ENCODE measurements at places on chromosomes 5 and 9.

GRCh38 chr5:138000102-138000723, 32.7 kb downstream of the FAM13B start:
- no peak for DNase-seq

DNA sequence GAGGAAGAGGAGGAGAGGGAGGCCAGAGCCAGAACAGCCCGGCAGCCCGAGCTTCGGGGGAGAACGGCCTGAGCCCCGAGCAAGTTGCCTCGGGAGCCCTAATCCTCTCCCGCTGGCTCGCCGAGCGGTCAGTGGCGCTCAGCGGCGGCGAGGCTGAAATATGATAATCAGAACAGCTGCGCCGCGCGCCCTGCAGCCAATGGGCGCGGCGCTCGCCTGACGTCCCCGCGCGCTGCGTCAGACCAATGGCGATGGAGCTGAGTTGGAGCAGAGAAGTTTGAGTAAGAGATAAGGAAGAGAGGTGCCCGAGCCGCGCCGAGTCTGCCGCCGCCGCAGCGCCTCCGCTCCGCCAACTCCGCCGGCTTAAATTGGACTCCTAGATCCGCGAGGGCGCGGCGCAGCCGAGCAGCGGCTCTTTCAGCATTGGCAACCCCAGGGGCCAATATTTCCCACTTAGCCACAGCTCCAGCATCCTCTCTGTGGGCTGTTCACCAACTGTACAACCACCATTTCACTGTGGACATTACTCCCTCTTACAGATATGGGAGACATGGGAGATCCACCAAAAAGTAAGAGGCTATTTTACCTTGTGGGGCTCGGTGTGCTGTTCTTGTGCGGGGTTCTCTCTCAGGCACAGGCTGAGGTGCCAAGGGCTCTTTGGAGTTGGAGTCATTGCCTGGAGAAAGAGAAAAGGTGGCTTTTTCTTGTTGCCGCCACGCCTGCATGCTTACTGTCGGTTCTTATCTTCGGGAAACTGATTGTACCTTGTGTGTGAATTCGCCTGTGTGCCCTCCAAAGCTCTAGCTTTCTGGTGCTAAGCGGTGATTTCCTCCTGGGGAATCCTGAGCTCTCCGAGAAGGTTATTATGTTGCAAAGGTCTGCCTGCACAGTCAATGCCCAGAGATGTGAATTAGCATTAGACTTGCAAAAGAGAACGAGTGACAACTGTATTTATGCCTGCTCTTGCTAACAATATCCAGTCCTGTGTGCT, at the start of gene ISL1:
Gene ISL1, plus strand, starts transcription at position 318 of the 991 bp plus-strand sequence. Its CDS starts 224 bp downstream, at position 542.
- no peak for DNase-seq

DNA sequence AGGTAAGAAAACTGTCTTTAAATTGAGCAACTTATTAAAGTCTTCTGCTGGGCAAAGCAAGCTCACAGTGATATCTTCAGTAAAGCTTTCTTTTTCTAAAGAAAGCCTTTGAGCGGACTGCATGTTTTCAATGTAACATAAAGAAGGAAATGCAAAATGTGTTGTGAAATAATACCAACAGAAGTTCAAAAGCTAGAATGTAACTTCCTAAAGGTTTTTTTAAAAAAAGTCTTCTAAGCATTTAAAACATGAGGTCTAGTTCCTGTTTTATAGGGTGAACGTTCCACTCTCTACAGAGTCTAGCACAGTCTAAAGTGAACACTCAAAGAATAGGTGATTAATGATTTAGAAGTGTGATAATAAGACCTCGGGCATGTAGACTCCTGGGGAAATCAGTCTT, 62.9 kb downstream of the DENND1A start:
- no peak for DNase-seq

GRCh38 chr5:53856506-53856905, 296.1 kb downstream of the NDUFS4 start:
- DNase-seq = no peak

DNA sequence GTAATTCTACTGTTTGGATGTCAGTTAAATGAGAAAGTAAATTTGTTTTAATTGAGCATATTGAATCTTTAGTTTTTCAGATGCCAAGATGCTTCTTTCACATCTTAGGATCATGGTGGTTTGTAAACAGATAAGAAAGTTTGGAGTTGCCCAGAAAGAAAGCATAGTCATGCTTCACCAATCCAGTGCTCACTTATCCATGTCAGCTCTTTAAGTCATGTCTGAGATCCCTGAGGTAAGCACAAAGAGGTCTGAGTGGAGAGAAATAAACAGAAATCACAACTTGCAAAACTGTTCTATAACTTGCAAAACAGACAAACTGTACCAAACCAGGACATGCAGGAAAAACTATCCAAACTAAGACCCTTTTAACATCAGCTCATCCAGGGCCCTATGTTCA, 87.7 kb downstream of the OSTF1 start:
- DNase-seq = no peak

DNA sequence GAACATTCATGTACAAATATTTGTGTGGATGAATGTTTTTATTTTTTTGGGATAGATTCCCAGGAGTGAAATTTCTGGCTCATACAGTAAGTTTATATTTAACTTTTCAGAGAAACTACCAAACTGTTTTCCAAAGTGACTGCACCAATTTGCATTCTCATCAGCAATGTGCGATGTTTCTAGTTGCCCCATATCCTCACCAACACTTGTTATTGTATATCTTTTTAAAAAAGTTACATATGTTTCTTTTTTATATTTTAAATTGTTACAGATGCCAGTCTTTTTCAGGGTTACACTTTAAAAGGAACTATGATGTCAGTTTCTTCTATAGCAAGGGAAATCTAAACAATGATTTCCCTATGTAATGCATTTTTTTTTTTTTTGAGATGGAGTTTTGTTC, 49.1 kb upstream of the SEMA4D start:
- no peak for DNase-seq

DNA sequence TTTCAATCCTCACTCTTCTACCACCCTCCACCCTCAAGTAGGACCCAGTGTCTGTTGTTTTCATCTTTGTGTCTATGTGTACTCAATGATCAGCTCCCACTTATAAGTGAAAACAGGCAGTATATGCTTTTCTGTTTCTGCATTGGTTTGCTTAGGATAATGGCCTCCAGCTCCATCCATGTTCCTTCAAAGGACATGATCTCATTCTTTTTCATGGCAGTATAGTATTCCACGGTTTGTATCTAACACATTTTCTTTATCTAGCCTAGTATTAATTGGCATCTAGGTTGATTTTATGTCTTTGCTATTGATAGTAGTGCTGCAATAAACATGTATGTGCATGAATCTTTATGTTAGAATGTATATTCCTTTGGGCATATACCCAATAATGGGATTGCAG, 259.8 kb upstream of the KIF2A start:
- DNase-seq = no peak

GRCh38 chr5:135952683-135953082, 2.1 kb downstream of the LECT2 start:
- DNase-seq = no peak

DNA sequence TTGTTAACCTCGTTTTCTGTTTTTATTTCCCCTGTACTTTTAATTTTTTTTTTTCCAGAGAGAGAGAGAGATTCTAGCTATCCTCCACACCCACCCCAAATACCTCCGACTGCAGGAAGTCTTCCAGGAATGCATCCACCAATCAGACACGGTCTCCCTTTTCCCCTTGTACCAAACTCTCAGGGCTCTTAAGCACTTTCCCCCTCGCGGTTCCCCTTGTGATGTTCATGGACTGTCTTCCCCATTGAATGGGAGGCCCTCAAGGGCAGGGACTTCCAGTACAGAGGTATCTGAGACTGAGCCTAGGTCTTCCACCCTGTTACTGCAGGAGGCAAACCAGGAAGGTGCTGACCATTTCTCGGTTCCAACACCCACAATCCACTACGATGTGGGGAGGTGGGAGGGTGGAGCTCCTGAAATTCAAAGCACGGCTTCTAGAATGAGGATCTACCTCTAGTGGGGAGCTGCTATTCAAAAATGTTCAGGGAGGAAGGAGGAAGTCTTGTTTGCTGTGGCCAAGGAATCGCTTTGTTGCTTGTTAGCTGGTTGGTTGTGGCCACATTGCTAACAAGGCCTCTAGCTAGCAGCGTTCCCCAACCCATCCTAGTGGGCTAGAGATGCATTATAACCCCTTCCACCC, 37.5 kb upstream of the PTGS1 start:
- DNase-seq = no peak

DNA sequence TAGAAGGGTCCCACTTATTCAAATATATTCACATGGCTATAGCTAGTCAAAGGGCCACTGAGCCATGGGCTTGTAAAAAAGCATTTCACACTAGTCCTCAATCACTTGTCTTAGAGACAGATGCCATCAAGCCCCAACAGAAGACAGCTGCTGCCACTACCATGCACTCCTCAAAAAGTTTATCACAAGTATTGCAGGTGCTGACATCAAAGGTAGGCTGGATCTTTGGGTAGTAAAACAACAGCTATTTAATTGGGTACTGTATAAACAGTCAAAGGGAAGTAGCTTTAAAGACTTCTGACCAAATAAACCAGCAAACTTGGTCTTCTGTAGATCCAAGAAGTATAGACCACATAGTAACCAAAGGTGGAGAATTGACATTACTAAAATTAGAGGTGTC, 59.2 kb upstream of the FER start:
- DNase-seq = no peak

- no peak for DNase-seq
Measured at GRCh38 chr5:116971131-116971530, 396.5 kb upstream of the SEMA6A start.

GRCh38 chr9:108534741-108535140, 321.0 kb downstream of the ACTL7B start:
- DNase-seq = no peak

DNA sequence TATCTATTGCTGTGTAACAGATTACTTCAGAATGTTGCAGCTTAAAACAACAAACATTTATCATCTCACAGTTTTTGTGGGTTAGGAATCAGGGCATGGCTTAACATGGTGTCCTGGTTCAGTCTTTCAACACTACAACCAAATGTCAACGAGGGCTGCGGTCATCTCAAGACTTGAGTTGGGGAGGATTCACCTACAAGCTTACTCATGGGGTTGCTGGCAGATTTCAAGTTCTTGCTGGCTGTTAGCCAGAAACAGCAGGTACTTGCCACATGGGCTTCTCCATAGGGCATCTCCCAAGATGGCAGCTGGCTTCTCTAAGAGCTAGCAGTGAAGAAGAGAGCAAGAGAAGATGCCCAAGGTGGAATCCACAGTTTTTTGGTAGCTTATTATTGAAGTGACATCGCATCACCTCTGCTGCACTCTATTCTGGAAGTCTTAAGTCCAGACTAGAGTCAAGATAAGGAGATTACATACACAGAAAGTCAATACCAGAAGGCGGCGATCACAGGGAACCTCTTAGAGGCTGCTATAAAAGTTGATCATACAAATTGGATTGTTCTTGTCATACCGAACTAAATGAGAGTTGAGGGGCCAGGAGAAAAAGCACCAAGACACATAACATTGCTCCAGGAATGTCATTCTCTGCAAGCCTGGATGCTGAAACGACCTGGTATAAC, 42.2 kb downstream of the C9orf153 start:
- no peak for DNase-seq

DNA sequence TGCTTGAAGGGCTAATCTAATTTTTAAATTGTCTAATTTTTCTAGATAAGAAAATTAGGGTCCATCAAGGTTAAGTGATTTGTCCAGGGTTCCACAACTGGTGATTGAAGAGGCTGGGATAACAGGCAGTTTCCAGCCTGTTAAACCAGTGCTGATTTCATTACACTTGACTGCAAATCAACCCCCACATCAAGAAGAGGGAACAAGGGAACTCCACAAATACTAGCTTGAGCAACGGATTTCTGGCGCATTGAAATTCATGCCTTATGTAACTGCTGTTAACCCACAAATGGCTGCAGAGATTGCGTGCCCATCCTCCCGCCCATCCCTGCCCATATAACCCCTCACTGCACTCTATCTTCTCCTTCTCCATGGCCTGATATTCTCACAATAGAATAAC, 10.0 kb downstream of the PLPPR1 start:
- DNase-seq = no peak

DNA sequence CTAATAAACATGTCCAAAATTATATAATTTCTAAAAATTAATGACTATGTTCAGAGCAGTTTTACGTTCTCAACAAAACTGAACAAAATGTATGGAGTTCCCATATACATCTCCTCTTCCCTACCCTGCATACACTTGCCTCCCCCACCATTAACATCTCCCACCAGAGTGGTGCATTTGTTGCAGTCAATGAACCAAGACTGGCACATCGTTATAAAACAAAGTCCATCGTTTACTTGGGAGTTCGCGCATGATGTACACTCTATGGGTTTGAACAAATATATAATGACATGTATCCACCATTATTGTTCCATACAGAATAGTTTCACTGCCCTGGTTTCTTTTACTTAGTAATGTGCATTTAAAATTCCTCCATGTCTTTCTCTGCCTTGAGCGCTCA, 130.1 kb downstream of the APBA1 start:
- DNase-seq = no peak

GRCh38 chr9:12464910-12465512, 228.2 kb upstream of the TYRP1 start:
- no peak for DNase-seq

DNA sequence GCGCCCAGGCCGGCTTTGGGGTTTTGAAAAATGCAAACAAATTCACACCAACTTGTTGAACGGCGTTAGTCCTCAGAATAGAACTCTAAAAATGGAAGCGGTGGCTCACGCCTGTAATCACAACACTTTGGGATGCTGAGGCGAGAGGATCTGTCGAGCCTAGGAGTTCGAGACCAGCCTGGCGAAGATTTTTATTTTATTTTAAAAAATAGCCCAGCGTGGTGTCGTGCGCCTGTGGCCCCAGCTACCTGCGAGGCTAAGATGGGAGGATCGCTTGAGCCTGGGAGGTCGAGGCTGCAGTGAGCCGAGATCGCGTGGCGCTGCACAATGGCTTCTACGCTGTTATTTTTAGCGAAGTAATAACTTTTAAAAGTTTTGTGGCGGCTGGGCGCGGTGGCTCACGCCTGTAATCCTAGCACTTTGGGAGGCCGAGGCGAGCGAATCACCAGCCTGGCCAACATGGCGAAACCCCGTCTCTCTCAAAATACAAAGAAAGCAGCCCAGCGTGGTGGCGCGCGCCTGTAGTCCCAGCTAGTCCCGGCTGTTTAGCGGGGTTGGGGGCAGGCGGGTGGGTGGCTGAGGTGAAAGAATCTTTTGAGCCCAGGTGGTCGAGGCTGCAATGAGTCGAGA, 694 bp upstream of the PLIN2 start:
- DNase-seq = peak; percentile 26

DNA sequence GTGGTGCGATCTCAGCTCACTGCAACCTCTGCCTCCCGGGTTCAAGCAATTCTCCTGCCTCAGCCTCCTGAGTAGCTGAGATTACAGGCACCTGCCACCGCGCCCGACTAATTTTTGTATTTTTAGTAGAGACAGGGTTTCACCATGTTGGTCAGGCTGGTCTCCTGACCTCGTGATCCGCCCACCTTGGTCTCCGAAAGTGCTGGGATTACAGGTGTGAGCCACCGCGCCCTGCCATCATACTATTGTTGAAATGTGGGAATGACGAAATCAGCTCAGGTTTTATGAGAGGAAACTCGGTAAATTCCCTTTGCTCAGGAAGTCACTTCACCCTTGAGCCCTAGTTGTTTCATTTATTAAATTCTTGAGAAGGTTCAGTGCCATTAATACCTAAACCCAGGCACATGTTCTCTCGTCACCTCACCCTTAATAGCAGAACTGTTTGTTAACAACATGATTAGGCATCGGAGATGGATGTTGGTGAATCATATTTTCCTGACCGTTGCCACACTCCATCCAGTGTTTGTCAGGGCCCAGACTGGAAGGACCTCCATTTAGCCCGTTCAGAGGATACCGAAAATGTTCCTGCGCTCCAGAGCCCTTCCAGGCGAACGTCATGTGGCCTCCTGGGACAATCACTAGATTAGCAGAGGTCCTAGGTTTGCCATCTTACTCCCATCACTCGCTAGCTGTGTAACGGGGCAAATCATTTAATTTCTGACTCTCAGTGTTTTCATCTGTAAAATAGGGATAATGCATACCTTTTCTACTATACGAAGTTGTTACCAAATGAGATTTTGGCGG, 20.0 kb upstream of the CREBRF start:
- DNase-seq = no peak
